ENCODE measurements at places on chromosomes 2 and 18. TPM values are rescaled to one million over a fixed set of nuclear protein-coding genes. Genes with fewer than 3 reads are reported as not detected.

Gene LOXL3
- total RNA-seq = 4.1 TPM

Gene LRATD1
- 0.07 TPM for total RNA-seq

Gene ARHGAP28
- total RNA-seq = not detected

Gene EFR3B
- 0.96 TPM for total RNA-seq

Gene TPGS2
- 93.3 TPM for total RNA-seq

Gene CFLAR
- 35.6 TPM for total RNA-seq

Gene CDH2
- 0.15 TPM for total RNA-seq

Gene LONRF2
- 1.6 TPM for total RNA-seq

Gene FABP1
- 0.61 TPM for total RNA-seq

Gene PSMA8
- total RNA-seq = not detected

Gene HOXD11
- not detected for total RNA-seq

Gene GALNT3
- 9.8 TPM for total RNA-seq

Gene ECEL1
- total RNA-seq = not detected

Gene TUBA3E
- total RNA-seq = not detected

Gene IL1RL2
- total RNA-seq = not detected

Gene TEKT4
- not detected for total RNA-seq

Gene PTPRN
- total RNA-seq = not detected

Gene CNTNAP5
- not detected for total RNA-seq

Gene MTLN
- 35.7 TPM for total RNA-seq

Gene ATOH8
- total RNA-seq = 0.74 TPM

Gene DSG3
- total RNA-seq = 0.05 TPM

Gene IL37
- total RNA-seq = not detected

Gene LYG2
- 0.27 TPM for total RNA-seq

Gene PPP3R1
- 69.9 TPM for total RNA-seq

Gene SPC25
- total RNA-seq = 29.8 TPM

Gene SRSF7
- total RNA-seq = 215 TPM

Gene SLC14A1
- not detected for total RNA-seq

Gene LOXHD1
- not detected for total RNA-seq

Gene TIGD1
- total RNA-seq = 6.0 TPM

Gene ALPP
- total RNA-seq = 0.34 TPM

Gene ABCG5
- total RNA-seq = not detected

Gene LIMS3
- total RNA-seq = 1.1 TPM
